Naive thymus-derived CD4-positive, alpha-beta T cell (primary cell): ENCODE measurements at places on chromosomes 12 and 14. TPM values are rescaled to one million over a fixed set of nuclear protein-coding genes. Genes with fewer than 3 reads are reported as not detected.
A peak's percentile ranks its signal among the peaks of the same experiment; 100 is the strongest.

SERPINA12 gene
- total RNA-seq = not detected

WNT1 gene
- total RNA-seq = 0.43 TPM

DNA sequence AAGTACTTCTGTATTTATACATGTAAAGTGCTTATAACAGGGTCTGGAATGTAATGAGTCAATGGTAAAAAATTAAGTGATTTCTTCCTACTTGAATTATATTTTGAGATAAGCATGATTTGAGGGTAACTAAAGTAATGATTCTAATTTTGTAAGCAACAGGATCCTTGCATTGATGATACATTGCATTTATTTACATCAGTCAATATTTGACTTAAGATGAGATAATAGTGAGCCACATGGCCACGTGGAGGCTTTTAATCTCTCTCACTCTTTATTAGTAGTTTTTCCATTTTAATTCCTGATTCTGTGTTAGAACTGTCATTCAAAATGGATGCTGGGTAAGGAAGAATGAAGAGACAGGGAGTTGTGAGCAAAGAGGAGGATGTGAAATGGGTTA, 298.1 kb upstream of the PRICKLE1 start:
- H3K27ac ChIP-seq = no peak overlapping the region
- H3K36me3 ChIP-seq = no peaks in the 10 kb centered on the region
- H3K27me3 ChIP-seq = no peaks in the 10 kb centered on the region
- no peak for DNase-seq

- H3K27ac ChIP-seq = peak overlapping the region; percentile 21
- H3K4me1 ChIP-seq = peaks cover 19% of the 10 kb centered on the region
- DNase-seq = peak; percentile 49
- no peaks in the 10 kb centered on the region for H3K27me3 ChIP-seq
These were observed 72.9 kb upstream of the KRAS start for GRCh38 chr12:25323581-25323982.

GRCh38 chr12:67509666-67510386, 138.7 kb upstream of the DYRK2 start:
- no peaks in the 10 kb centered on the region for H3K36me3 ChIP-seq
- no peaks in the 10 kb centered on the region for H3K27me3 ChIP-seq
- H3K4me3 ChIP-seq = no peak overlapping the region

DNA sequence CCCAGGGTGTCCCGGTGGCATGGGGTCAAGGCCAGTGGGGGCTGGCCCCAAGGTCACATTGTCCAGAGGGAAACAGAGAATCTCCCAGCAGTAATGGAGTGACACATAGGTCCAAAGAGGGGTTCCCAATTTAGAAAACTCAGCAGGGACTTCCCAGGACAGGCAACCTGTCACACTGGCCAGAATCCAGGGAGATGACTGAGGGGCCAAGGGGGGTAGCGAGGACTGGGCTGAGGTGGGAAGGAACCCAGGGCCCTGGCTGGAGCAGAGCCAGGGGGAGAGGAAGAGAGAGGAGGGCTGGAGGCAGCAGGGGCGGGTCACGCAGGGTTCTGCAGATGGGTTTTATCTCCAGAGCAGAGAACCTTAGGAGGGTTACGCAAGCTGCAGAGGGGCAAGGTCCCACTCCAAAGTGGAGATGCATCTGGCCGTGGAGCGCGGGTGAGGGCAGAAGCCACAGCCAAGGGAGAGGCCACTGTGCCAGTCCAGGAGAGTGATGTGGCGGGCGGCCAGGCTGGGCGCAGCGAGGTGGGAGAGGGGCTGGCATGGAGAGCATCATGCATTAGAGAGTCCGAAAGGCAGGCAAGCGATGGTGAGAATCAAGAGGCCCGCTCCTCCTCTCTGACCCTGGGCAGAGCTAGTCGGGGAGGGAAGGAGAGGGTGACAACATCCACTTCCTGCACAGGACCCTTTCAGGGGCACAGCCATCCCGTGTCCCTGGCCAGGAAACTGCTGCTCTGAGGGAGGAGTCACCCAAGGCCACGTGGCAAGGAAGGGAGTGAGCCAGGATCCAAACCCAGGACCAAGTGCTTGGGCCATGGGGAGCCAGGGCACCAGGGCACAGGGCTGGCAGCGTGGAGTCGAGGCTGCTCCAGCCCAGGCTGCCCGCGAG, 29.0 kb downstream of the NCOR2 start:
- no peaks in the 10 kb centered on the region for H3K27me3 ChIP-seq
- H3K27ac ChIP-seq = no peak overlapping the region
- peaks cover 1% of the 10 kb centered on the region for H3K4me1 ChIP-seq
- DNase-seq = no peak

DNA sequence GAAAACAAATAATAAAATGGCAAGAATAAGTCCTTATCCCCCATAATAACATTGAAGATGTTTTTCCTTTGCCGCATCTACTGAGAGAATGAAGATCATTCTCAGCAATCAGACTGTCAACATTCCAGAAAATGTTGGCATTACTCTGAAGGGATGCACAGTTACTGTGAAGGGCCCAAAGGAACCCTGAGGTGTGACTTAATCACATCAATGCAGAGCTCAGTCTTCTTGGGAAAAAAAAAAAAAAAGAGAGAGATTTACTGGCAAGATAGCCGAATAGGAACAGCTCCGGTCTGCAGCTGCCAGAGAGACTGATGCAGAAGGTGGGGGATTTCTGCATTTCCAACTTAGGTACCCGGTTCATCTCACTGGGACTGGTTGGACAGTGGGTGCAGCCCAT, 41.3 kb upstream of the OR6J1 start:
- DNase-seq = no peak
- H3K27ac ChIP-seq = no peak overlapping the region
- no peaks in the 10 kb centered on the region for H3K27me3 ChIP-seq
- no peaks in the 10 kb centered on the region for H3K4me1 ChIP-seq
- H3K36me3 ChIP-seq = no peaks in the 10 kb centered on the region

- H3K27ac ChIP-seq = no peak overlapping the region
- H3K4me1 ChIP-seq = no peaks in the 10 kb centered on the region
- DNase-seq = no peak
- no peaks in the 10 kb centered on the region for H3K27me3 ChIP-seq
- H3K36me3 ChIP-seq = no peaks in the 10 kb centered on the region
- no peak overlapping the region for H3K4me3 ChIP-seq
These were observed 831.5 kb downstream of the GALC start for GRCh38 chr14:87161502-87161901.

GRCh38 chr14:43249116-43249515, 1258.0 kb downstream of the FSCB start:
- H3K4me1 ChIP-seq = no peaks in the 10 kb centered on the region
- H3K27ac ChIP-seq = no peak overlapping the region
- DNase-seq = no peak
- no peak overlapping the region for H3K4me3 ChIP-seq
